Right lobe of liver (tissue), 6 donors: ENCODE measurements at places on chromosomes 5 and 9. TPM values are rescaled to one million over a fixed set of nuclear protein-coding genes. Genes with fewer than 3 reads are reported as not detected.

DNA sequence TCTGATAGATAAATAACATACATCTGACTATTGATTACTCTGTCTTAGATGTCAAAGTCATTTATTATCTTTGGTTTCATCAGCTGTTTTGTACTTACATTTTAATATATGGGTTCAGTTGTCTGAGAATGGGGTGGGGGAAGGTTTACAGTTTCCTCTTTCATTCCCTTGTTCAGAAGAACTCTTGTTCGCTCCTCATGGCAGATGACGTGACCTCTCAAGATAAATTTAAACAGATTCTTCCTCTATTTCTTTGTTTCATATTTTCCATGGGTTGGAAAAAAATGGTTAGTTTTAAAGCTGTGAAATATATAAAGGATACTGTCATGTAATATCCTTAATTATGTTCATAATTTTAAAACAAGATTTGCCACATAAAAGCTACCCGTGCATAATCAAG lies 61.4 kb downstream of the TSSK1B start:
- no peak for DNase-seq

DNA sequence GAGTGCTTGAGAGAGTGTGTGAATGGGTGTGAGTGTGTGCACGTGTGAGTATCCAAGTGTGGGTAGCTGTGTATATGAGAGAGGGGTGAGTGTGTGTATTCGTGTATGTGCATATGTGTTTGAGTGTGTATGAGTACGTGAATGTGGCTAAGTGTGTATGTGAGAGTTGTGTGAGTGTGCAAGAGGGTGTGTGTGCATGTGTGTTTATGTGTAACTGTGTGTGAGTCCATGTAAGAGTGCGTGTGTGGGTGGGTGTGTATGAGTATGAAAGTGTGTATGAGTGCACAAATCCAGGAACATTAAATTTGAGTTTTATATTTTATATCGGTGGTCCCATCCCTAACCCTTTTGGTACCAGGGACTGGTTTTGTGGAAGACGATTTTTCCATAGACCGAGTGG lies 156.4 kb downstream of the TENT4A start:
- no peak for DNase-seq

DNA sequence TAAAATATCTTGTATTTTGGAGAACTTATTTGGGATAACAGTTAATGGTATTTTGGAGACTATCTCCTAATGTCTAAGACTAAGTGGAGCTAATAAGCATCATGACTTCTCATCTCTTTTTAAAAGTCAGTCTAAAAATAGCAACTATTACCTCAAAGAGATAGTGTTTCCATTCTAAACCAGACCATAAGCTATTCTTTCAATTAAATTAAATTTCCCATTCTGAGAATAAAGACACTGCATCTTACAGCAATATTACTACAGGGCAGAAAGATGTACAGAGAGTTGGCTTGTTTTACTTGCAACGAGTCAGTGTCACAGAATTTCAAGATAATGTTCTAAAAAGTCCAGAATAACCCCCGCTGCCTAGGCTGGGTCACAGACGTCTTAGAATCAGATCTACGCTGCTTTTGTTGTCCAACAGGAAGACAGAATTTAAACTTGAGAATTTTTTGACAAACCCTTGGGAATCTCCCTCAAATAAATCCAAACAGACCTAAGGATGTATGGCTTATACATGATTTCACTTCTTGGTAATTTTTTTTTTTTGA lies 98.9 kb downstream of the USP20 start:
- no peak for DNase-seq

The KIF12 gene
- 16.3 TPM for total RNA-seq

DNA sequence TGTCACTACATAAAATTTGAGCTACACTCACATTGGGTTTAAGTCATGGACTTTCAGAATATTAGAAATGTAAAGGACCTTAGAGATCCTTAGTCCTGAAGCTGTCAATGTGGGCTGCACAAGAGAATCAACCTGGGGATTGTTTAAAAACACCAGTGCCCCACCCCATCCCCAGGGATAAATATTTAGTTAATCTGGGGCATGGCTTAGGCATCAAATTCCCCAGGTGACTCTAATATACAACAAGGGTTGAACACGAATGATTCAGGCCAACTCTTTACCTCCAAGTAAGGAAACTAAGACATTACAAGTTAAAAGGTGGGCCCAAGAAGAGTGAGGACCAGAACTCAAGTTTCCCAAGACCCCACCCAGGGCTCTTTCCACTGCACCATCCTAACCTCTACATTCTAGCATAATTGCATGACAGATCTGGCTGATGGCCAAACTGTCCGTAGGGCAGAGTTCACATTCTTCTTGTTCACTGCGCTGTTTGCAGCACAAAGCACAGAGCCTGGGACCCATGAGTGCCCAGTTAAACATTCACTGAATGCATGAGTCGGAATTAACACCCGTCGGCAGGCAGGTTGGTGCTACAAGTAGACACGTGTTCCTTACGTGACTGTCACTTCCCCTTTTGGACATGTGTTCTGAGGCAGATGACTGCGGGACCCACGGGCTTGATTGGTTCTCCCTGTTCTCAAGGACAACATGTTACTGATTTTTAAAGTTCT lies 25.2 kb downstream of the CYFIP2 start:
- peak; percentile 83 for DNase-seq
